ENCODE measurements at places on chromosomes 7 and 10. TPM values are rescaled to one million over a fixed set of nuclear protein-coding genes. Genes with fewer than 3 reads are reported as not detected.

- no peak for DNase-seq
- no peak overlapping the region for H3K4me3 ChIP-seq
- H3K27ac ChIP-seq: no peak overlapping the region
- peaks cover 46% of the 10 kb centered on the region for H3K27me3 ChIP-seq
Measured at GRCh38 chr10:9305018-9305655, 1250.6 kb downstream of the GATA3 start.

- H3K27me3 ChIP-seq: peaks cover 22% of the 10 kb centered on the region
- H3K27ac ChIP-seq: no peak overlapping the region
- no peak for DNase-seq
- no peaks in the 10 kb centered on the region for H3K36me3 ChIP-seq
Measured at GRCh38 chr7:142478479-142479220, 220.8 kb upstream of the PRSS58 start.

GRCh38 chr7:78323118-78323517 is 524.5 kb downstream of the PHTF2 start:
- H3K4me3 ChIP-seq: no peak overlapping the region
- no peaks in the 10 kb centered on the region for H3K4me1 ChIP-seq

DNA sequence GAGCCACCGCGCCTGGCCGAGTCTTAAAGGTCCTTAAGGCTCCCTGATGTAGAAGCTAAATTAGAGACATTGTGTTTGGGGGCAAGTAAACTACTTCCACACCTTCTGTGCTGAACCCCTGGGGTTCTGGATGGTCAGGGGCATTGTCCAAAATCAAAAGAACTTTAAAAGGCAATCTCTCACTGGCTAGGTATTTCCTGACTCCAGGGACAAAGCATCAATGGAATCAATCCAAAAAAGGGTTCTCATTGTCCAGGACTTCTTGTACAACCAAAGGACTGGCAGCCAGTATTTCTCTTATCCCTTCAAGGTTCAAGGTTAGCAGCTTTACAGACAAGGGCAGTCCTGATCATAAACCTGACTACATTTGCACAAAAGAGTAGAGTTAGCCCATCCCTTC is 24.0 kb downstream of the SRPK2 start:
- DNase-seq: no peak
- peaks cover 6% of the 10 kb centered on the region for H3K4me1 ChIP-seq
- no peak overlapping the region for H3K4me3 ChIP-seq
- H3K27me3 ChIP-seq: no peaks in the 10 kb centered on the region

DNA sequence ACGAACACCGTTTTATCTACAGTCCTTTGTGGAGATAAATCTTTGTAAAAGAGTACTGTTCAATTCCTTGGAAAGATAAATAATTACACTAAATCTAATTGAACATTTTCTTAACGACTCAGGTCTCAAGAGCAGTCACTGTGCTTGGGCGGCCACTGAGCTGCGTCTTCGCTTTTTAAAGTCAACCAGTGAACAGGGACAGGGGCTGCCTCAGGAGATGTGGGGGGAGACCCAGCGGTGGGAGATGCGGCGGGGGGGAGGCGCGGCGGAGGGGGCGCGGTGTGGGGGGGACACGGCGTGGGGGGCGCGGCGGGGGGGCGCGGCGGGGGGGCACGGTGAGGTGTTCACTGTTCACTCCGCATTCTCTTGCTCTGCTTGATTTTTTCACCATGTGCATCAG is 39.8 kb downstream of the CAMK2B start:
- H3K27me3 ChIP-seq: peaks cover 9% of the 10 kb centered on the region
- no peaks in the 10 kb centered on the region for H3K36me3 ChIP-seq
- H3K4me3 ChIP-seq: no peak overlapping the region
- no peak overlapping the region for H3K27ac ChIP-seq

DNA sequence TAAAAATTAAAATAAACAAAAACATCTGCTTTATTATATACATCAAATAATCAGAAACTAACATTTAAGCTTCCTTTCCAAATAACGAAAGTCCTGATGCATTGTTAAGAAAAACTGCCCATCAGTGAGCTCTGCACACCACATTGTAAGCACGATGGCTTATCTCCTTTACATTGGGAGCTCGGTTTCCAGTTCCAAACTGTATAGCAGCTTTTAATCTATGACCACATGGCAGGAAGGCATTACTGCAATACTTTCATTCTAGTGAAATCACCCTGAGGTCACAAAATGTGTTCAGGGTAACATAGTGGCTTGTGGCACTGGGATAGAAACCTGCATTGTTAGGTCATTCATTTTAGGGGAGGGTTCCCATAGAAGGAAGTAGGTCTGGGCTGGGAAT is 146.3 kb downstream of the ZNF22 start:
- no peak for DNase-seq
- H3K4me1 ChIP-seq: peaks cover 4% of the 10 kb centered on the region
- H3K27ac ChIP-seq: no peak overlapping the region

The MMD2 gene
- not detected for total RNA-seq

The NME8 gene
- total RNA-seq: 0.67 TPM

The FBXO24 gene
- total RNA-seq: 0.41 TPM

The AKR1D1 gene
- total RNA-seq: 5.4 TPM

All from progenitor cell of endocrine pancreas (in vitro differentiated cells).